ENCODE measurements at places on chromosomes 16 and 17.
A peak's percentile ranks its signal among the peaks of the same experiment; 100 is the strongest.

DNA sequence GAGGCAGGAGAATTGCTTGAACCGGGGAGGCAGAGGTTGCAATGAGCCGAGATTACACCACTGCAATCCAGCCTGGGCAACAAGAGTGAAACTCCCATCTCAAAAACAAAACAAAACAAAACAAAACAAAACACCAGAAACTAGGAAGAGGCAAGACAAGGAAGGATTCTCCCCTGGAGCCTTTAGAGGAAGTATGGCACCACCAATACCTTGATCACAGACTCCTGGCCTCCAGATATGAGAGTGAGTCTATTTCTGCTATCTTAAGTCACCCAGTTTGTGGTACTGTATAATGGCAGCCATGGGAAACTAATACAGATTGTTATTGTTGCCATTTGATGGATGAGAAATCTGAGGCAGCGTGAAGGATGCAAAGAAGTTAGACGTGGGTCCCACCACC, 14.6 kb upstream of the CPPED1 start:
- DNase-seq = no peak

DNA sequence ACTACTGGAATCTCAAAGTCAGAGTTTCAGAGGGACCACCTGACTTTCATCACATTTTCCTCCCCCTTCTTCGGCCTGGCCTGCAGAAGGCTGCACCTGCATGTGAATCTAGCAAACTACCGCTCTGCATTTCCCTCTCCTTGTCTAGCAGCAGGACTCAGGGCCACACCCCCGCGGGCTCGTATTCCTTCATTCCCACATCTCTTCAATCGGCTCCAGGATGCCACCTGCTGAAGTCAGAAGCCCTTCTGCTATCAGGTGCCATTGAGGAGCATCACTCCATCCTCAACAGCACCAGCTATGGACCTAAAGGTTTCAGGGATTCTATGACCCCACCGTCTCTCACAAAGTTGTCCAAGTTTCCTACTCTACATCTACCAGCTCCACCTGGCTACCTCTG, 169.5 kb downstream of the VPS53 start:
- DNase-seq = no peak

DNA sequence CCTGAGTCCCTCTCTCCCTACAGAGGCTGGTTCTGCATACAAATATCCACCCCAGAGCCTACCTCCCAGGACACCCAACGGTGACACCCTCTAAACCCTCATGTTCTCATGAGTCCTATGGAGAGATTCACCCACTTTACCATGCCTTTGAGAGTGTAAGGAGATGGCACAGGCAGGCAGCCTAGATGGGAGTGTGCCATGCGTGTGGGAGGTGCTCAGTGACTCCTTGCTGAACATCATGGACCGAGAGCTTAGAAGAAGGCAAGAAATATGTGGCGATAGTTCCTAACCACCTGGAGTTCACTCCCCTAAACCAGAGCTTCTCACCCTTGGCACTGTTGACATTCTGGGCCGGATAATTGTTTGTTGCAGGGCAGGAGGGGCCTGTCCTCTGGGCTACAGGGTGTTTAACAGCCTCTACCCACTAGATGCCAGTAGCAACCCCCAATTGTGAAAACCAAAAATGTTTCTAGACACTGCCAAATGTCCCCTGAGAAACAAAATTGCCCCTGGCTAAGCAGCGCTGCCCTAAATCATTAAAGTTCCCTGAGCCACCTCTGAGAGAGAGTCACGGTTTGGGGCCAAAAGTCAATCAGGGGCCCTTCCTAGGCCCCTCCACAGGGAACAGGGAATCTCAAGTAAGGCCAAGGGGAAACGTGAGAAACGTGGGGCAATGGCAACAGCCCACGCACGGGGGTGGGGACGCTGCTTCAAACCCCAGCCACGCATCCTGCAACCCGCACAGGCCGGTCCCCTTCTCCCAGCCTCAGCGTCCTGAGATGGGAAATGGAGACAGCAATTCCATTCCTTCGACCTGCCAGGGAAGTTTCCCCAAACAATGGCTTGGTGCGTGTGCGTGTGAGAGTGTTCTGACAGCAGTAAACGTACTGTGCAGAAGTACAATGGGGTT, 66.8 kb downstream of the C16orf78 start:
- DNase-seq = no peak

- DNase-seq = no peak
Observed at GRCh38 chr16:79130616-79131015, 469.9 kb downstream of the MAF start.

DNA sequence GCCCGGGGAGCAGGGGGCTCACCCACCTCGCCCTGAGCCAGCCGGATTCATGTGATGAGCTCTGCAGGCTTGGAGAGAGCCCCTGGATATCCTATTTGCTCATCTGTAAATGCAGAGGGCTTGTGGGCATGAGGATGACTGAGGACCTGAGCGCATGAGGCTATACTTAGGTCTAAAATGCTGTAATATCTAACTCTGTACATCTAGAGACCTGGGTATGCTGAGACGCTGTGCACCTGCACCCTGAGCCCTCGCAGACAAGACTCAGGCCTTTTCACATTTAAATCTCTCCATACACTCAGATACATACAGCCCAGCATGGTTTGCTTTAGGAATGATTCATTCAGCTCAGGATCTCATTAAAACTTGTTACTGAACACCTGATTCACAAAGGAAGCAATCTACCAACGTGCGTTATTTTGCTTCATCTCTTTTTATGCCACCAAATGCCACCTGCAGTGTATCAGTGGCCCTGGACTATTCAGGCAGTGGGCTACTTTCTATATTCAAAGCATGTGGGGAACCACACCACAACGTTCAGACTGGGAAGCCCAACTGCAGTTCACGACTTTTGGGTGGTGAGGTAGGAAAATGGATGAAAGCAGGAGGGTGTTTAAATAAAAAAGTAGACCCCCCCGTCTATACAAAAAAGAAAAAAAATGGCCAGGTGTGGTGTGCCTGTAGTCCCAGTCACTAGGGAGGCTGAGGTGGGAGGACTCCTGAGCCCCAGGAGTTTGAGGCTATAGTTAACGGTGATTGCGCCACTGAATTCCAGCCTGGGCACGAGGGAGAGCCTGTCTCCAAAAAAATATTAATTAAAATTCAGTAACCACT, 12.0 kb downstream of the USP7 start:
- no peak for DNase-seq

- DNase-seq = no peak
Observed at GRCh38 chr16:2498531-2499253, 15.1 kb upstream of the ATP6V0C start.

- no peak for DNase-seq
Observed at GRCh38 chr16:75005697-75006096, 6.9 kb downstream of the ZNRF1 start.

GRCh38 chr16:56145369-56145768, 45.9 kb upstream of the GNAO1 start:
- DNase-seq = no peak

- peak; percentile 95 for DNase-seq
Observed at GRCh38 chr17:27384261-27384701, 72.0 kb upstream of the KSR1 start.

GRCh38 chr17:17780922-17781590, 55.7 kb downstream of the SREBF1 start:
- no peak for DNase-seq

DNA sequence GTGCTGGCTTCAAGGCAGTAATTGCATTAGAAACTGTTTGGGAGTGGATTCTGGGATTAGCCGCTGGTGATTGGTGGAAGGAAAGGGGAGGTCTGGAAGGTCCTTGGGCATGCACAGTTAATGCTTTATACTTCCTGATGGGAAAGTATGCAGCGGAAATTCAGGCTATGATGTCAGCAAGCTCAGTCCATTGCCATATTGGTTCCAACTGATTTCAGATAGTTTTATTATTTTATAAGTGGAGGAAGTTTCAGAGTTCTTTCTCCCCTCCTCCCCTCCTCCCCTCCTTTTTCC, 8.1 kb upstream of the CMTR2 start:
- no peak for DNase-seq

DNA sequence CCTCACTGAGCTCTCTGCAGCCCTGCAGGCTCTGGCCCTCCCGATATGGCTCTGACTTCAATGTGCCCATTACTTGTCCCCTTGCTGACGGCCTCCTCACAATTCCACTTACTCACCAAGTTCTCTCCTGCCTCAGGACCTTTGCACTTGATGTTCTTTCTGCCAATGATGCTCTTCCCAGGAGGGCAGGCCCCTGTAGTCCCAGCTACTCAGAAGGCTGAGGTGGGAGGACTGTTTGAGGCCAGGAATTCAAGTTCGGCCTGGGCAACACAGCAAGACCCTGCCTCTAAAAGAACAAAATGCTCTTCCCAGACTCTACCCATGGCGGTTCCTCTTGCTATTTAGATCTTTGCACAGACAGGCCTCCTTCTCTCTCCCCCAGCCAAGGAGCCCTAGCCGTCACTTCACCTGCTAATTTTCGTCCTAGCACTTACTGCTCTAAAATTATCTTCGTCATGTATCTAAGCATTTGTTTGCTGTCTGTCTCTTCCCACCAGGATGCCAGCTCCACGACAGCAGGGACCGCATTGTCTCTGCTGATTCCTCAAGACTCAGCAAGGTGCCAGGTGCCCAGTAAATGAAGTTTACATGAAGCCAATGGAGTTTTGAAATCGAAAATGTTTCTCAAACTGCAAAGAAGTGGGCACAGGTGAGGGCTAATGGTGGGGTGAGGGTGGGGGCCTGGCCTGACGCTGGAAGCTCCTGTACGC, 626 bp upstream of the RAI1 start:
- no peak for DNase-seq

- DNase-seq = no peak
Observed at GRCh38 chr17:77724876-77725615, 233.5 kb upstream of the TNRC6C start.

DNA sequence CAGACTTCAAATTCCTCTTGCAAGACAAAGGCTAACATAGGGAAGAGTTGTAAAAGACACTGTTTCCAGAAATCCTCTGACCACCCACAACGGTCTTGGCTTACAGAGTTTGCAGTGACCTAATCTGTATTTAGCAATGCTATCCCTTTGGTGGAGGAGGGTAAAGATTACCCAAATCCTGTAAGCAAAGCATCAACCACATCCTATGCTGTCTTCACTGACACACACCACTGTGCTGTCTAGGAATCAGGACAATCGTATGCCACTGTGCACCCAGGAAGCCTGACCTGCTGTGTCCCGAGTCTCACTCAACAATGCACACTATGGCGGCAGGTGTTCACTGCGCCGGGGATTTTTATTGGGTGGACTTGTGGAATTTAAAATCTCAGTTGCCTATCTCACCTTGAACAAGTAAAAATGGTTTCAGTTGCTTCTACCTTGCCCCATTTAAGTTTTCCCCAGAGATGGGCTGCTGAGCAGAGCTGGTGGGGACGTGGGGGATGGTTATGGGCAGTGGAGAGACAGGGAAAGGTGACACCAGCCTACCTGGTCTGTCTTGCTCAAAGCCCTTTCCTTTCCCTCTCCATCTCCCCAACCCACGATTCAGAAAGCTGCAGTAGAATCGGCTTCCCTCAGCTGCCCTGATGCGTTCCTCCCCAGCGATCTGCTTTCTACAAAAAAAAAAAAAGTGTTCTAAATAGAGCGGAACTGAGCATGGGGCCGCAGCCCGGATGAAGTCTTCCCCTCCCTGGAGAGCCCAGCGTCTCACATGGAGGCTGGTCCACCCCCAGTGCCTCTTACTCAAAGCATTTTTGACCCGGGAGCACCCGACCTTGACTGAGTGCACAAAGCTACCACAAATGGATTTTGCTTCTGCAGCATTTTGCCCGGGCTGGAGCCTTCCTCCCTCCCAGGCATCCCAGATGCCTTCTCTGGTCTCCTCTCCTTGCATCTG, 271.5 kb downstream of the SOX9 start:
- DNase-seq = peak; percentile 69

DNA sequence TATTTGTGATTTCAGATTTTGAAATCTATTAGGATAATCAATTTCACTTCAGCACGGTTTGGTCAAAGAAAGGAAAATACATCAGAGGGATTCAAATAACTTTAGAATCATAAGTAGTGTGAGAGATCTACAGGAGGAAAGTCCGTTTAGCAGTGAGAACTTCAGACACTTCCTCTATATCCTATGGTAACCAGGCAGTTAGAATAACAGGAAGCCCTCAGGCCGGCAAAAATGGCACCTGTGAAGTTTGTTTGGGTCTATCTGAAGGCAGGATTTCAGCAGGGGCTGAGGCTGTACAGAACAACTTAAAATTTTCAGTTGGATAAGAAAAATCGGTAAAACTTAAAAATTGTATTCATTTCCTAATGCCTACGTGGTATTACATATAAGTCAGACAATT, 24.9 kb downstream of the KCNJ16 start:
- no peak for DNase-seq

GRCh38 chr17:32627239-32627996, 140.6 kb downstream of the CDK5R1 start:
- DNase-seq = peak; percentile 27

DNA sequence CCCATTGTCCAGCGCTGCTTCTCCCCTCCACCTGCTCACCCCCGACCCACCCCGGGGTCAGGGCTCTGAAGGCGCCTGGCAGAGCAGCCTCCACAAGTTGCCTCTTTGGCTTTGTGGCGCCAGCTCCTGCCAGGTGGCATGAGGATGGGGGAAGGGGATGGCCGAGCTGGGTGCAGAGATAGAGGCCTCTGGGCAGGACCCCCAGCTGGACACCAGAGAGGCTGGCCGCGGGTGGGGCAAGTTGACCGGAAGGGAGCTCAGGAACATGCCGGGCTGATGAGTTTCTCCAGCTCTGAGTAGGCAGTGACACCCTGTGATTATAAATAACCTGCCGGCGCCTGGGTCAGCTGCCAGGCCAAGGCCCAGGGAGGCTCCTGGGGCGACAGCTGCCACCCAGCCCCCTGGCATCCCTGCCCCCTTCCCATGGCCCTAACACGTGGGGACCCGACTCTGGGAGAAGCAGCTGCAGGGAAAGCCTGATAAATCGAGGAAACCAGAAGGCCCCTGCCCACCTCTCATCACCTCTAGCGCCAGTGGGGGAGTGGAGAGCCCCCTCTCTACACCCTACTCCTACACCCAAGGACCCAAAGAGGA, 729 bp downstream of the P2RX5 start:
- DNase-seq = no peak

- DNase-seq = no peak
Observed at GRCh38 chr17:35555691-35556090, 4.9 kb downstream of the SLFN14 start.

DNA sequence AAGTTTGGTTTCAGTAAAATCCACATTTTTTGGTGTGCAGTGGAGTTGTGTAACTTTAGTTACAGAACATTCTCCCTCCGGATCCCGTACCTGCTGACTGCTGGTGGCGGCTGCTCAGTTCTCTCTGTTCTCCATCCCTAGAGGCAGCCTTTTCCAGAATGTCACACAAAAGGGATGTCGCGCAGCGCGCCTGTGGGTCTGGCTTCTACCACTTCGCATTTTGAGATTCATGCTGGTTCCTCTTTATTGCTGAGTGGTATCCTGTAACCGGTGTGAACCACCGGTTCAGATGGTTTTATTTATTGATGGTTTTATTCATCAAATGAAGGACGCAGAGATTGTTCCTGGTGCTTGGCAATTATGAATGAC, 981 bp upstream of the CEP131 start:
- DNase-seq = no peak

DNA sequence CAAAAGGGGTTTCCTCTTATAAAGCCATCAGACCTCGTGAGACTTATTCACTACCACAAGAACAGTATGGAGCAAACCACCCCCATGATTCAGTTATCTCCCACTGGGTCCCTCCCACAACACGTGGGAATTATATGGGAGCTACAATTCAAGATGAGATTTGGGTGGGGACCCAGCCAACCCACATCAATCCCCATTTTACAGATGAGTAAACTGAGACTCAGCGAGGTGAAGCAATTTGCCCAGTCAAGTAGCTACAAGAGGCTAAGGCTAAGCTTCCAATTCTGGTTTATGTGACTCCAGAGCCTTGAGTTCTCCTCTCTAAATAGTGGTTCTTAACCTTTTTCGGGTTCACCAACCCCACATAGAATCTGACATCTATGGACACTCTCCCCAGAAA, 8.8 kb downstream of the CD300A start:
- no peak for DNase-seq
